ENCODE measurements at places on chromosomes 1 and 21.

DNA sequence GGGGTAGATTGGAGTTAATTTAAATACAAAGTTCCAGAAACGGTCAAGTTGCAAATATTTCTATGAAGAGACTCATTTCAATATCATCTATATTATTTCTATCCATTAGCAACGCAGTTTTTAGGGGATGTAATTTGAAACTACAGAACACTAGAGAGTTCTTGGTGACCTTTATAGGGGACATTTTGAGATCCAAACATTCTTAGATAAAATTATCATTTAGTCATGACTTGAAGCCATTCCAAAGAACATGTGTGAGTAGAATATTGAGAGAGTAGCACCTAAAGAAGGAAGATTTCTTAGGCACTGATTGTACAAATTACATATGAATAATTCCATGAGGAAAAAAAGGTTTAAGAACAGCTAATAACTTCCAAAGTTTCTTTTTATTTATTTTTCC lies 19.0 kb downstream of the CHIA start:
- DNase-seq: no peak

DNA sequence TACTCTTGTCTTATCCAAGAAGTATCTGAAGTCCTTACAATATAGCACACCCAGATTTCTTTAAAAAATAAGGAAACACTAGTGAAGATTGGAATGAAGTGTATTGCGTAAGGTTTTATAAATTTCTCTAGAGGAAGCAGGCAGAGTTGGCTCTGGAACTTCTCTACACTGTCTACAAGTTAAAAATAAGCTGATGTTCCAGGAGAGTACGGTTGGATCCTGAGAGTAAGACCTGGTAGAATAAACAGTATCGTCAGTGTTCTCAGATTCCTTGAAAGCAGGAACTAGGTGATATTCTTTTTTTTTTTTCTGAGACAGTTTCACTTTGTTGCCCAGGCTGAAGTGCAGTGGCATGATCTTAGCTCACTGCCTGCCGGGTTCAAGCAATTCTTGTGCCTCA lies 107.9 kb downstream of the USP25 start:
- DNase-seq: no peak

- DNase-seq: no peak
Measured at GRCh38 chr1:154906621-154907081, 29.9 kb downstream of the PMVK start.

DNA sequence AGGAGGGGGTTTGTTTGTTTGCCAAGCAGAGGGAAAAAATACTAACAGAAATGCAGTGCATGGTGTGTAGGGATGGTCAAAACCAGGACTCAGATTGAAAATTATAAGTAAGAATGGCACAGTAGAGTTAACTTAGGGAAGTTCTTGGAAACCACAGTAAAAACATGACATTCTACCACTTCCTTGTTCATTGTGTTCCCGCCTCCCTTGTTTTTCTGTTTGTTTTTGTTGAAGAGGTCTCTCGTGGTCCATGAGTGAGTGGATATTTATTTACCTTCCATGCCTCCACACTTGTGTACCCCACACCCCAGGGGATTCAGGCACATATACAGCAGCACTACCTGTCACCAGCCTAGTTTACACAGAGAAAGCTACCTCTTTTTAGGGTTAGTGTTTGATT lies 69.6 kb downstream of the OLFML2B start:
- no peak for DNase-seq

DNA sequence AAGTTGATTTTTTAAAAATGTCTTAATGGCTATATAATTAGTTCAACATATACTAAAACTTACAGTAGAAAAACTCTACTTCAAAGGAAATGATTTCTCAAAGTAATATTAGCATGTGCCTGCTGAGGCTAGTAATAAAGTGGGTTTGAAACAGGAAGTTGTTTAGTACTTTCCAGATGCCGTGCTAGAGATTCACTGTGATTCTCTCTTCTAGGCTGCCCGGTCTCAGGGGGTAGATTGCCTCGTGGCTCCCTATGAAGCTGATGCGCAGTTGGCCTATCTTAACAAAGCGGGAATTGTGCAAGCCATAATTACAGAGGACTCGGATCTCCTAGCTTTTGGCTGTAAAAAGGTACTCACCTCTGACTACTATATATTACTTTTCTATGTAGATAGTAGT lies 9.1 kb downstream of the EXO1 start:
- DNase-seq: no peak

GRCh38 chr1:33836911-33837310 lies 27.0 kb upstream of the HMGB4 start:
- DNase-seq: no peak

DNA sequence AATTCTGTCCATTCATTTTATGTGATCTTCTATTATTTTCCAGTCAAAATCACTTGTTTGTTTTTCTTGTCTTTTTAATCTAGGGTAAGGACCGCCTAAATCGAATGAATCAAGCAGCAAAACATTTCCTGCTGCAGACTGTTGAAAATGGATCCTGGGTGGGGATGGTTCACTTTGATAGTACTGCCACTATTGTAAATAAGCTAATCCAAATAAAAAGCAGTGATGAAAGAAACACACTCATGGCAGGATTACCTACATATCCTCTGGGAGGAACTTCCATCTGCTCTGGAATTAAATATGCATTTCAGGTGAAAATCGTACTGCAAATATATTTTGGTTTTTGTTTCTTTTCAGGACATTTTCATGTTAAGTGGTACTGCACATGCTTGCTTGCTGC lies 20.5 kb downstream of the CLCA4 start:
- DNase-seq: no peak

DNA sequence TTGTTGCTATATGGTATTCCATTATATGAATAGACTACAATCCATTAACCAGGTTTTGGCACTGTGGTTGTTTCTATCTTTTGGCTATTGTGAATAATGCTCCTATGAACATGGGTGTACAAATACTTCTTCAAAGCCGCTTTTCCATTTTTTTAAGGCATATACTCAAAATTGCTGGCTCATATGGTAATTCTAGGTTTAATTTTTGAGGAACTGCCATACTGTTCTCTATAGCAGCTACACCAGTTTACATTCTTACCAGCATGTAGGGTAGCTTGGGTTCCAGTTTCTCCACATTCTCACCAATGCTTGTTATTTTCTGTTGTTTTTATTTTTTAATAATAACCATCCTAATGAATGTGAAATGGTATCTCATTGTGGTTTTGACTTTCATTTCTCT lies 19.9 kb upstream of the AGO1 start:
- no peak for DNase-seq

GRCh38 chr1:248926401-248927182 lies 20.6 kb downstream of the PGBD2 start:
- DNase-seq: no peak

DNA sequence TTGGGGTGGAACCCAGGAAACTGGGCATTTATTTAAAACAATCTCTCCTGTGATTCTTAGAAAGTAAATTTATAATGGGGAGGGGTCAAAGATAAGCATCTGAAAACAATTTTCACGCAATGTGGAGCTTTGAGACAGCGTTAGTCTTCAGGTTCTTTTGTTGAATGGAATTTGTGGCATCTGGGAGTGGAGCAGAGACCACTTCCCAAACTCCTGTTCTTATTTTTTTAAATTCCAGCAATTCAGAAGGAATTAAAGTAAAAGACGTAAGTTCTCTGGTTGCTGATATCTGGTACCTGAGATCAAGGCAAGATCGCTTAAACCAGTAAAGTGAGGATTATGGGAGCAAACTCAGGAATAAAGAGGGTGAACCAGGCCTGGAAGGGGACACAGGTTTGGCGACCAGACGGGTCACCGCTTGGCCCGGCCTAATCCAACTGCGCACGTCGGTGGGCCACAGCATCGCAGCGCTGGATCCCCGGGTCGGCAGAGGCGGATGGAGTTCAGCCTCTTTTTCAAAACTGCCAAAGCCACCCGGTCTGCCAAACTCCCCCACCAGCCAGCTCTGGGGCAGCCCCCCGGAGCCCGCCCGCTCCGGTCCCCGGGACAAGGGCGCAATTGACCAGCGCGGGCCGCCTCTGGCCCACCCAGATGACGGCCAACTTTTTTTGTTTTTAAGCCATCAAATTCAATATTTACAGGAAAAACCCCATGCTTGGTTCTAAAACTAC lies 754 bp upstream of the PDPN start:
- no peak for DNase-seq

- no peak for DNase-seq
Measured at GRCh38 chr1:212825798-212826452, 21.5 kb downstream of the SPATA45 start.

- no peak for DNase-seq
Measured at GRCh38 chr1:228246216-228246900, 38.5 kb downstream of the OBSCN start.

GRCh38 chr1:199243423-199244061 lies 604.7 kb downstream of the PTPRC start:
- DNase-seq: peak; percentile 65

GRCh38 chr1:46623743-46624644 lies 7.4 kb upstream of the MOB3C start:
- DNase-seq: no peak

GRCh38 chr21:33618407-33618806 lies 23.1 kb downstream of the CRYZL1 start:
- no peak for DNase-seq

GRCh38 chr1:183734543-183735036 lies 70.3 kb upstream of the RGL1 start:
- DNase-seq: no peak

DNA sequence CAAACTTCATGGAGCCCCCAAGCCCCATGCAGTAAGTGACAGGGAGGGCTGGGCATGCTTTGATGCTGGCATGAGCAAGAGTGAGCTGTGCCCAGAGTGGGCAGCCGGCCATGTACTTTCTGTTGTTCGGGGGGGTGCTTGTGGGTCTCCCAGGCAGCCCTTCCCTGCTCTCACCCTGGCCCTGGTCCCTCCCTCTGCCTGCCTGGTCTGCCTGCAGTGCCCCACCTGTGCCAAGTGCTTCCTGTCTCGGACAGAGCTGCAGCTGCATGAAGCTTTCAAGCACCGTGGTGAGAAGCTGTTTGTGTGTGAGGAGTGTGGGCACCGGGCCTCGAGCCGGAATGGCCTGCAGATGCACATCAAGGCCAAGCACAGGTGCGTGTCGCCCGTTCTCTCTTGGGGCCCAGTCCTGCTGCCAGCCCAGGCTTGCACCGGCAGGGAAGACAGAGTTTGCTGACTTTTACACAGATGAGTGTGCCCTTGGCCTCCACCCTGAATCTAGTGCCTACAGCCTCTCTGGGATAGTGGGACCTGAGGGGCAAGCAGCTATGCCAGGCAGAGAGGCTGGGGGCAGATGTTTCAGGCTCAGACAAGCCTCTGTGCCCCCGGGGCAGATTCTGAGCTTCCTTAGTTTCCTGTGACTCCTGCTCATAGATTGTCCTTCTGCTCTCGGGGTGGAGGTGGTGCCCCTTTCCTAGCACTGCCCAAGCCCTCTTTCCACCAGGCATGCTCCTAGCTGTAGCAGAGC lies 7.6 kb downstream of the ZBTB48 start:
- DNase-seq: no peak

- DNase-seq: no peak
Measured at GRCh38 chr1:184409011-184409410, 22.2 kb downstream of the C1orf21 start.

GRCh38 chr1:17190010-17190995 lies 14.6 kb upstream of the PADI1 start:
- DNase-seq: no peak

DNA sequence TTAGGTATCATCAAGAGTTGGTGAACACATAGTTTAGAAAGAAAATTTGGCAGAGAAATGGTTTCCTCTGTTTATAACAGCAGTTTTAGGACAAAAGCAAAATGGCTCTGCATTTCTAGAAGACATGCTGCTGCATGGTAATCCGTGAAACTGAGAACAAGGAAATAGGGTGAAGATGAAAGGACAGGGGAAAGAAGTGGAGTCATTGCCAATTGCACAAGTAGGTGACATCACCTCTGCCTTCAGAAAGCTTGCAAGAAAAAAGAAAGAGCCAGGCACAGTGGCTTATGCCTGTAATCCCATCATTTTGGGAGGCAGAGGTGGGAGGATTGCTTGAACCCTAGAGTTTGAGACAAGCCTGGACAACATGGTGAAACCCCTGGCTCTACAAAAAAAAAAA lies 217.6 kb downstream of the LMX1A start:
- DNase-seq: no peak

GRCh38 chr1:211591980-211592493 lies 13.1 kb upstream of the SLC30A1 start:
- no peak for DNase-seq

DNA sequence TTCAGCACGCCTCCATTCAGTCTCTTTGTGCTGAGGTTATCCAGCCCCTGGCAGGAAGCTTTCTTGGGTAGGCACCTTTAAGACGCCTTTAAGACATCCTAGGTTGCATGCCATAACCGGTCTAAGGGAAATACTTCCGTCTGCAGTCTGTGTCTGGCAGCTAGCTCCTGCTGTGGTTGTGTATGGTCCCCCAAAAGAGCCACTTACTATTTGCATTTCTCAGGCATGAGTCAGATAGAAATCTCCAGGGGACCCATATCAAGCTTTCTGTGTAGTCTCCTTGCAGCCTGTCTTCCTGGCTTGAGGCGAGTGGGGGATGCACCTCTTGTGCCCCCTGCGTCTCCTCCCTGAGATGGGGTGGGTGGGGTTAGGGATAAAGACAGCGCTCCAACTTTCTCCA lies 10.0 kb upstream of the RYR2 start:
- no peak for DNase-seq

DNA sequence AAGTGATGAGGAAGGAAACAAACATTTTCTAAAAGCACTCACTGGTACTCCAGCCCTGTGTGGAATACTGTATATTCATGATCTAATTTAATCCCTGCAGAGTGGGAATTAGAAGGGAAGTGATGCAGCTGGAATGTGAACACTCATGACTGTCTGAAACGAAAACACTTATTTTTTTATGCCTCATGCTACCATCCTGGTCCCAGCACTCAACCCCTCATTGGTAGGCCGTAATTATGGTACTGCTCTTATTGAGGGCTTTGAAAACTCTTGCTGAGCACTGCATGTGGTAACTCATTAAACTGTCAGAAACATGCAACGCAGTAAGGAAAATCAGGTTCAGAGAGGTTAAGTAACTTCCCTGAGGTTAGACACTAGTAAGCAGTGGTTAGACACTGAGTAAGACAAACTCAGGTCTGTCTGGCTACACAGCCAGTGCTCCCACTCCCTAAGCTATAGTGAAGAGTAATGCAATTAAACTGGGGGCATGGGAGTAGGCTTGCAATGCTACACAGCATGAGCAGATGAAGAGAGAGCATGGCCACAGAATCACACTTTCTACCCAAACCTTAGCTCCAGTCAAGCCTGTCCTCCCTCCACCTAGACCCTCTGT lies 17.3 kb upstream of the TNFSF4 start:
- no peak for DNase-seq

DNA sequence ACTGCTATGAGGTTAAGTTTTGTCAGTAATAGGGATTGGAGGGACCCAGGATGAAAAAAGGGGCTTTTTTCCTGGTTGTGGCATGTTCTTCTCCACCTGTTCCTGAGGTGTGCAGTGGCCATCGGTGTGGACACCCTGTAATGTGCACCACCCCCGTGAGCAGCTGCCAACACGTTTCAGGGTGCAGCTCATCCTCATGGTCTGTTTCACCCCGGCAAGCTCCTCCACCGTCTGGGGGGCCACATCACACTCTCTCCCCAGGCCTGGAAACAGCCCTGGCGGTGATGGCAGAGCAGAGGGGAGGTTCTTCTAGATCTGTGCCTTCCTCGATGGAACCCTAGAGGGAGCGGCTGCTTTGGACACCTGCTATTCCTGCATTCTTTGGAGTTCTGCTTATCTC lies 435.4 kb downstream of the MATN1 start:
- DNase-seq: no peak

All from stimulated activated CD4-positive, alpha-beta T cell treated with anti-CD3 and anti-CD28 coated beads, Interleukin-4, amount 100 ng/mL, for 48 hours (primary cell).